ENCODE measurements at places on chromosomes 16 and 17. TPM values are rescaled to one million over a fixed set of nuclear protein-coding genes. Genes with fewer than 3 reads are reported as not detected.

The PRRT2 gene
- total RNA-seq: 0.48 TPM

The PRSS8 gene
- 0.57 TPM for total RNA-seq

The GPR142 gene
- total RNA-seq: not detected

The TEX19 gene
- 0.60 TPM for total RNA-seq

The TLCD3B gene
- total RNA-seq: 0.33 TPM

The ZNF385C gene
- 0.09 TPM for total RNA-seq

Data from A549 treated with CORT108297 at 1 μM for 4 hours (cell line).